ENCODE measurements at places on chromosomes 3 and 15. TPM values are rescaled to one million over a fixed set of nuclear protein-coding genes. Genes with fewer than 3 reads are reported as not detected.

- H3K4me3 ChIP-seq, result no peak overlapping the region
- H3K27ac ChIP-seq, result peak overlapping the region; percentile 19
- no peak for DNase-seq
- H3K27me3 ChIP-seq, result no peaks in the 10 kb centered on the region
- H3K4me1 ChIP-seq, result peaks cover 28% of the 10 kb centered on the region
Measured at GRCh38 chr3:4829031-4829394, 150.2 kb upstream of the BHLHE40 start.

GRCh38 chr15:36407647-36408046 lies 171.8 kb upstream of the CDIN1 start:
- no peaks in the 10 kb centered on the region for H3K36me3 ChIP-seq
- DNase-seq, result no peak
- H3K27ac ChIP-seq, result no peak overlapping the region
- no peaks in the 10 kb centered on the region for H3K27me3 ChIP-seq
- no peaks in the 10 kb centered on the region for H3K4me1 ChIP-seq
- H3K4me3 ChIP-seq, result no peak overlapping the region

DNA sequence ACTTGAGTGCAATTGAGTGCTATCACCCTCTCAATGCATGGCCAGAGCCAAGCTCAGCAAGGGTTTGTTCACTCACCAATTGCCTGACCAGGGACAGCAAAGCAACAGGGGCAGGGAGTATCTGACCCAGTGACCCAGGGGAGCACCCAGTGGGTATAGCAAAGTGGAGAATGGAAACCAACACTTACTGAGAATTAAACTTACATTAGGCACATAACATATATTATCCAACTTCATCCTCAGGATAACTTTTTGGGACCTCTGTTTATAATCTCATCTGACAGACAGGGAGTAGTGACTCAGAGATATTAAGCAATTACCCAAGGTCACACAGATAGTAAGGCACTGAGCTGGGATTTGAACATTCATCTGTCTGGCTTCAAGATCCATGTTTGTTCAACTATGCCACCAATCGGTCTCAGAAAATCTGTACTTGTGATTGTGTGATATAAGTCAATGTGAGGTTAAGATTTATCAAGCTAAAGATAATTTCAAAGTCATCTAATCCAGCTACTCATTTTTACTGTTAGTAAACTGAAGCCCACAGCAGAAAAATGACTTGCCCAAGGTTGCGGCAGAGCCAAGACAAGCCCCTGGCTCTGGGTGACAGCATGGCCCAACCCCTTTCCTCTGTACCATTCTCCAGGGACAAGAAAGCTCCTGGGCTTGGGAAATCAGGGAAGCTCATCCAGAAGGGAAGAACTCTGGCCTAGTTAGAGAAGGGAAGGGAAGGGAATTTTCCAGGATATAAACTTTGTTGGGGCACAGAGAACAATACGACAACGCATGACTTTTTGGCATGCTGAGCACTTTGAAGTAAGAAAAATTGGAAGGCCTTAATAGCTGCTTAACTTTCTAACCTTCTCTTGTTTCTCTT lies 138.0 kb upstream of the SMAD3 start:
- H3K36me3 ChIP-seq, result no peaks in the 10 kb centered on the region
- H3K27me3 ChIP-seq, result no peaks in the 10 kb centered on the region
- DNase-seq, result no peak
- peaks cover 5% of the 10 kb centered on the region for H3K4me1 ChIP-seq
- H3K27ac ChIP-seq, result no peak overlapping the region

TMEM45A gene
- total RNA-seq, result 4.0 TPM

DNA sequence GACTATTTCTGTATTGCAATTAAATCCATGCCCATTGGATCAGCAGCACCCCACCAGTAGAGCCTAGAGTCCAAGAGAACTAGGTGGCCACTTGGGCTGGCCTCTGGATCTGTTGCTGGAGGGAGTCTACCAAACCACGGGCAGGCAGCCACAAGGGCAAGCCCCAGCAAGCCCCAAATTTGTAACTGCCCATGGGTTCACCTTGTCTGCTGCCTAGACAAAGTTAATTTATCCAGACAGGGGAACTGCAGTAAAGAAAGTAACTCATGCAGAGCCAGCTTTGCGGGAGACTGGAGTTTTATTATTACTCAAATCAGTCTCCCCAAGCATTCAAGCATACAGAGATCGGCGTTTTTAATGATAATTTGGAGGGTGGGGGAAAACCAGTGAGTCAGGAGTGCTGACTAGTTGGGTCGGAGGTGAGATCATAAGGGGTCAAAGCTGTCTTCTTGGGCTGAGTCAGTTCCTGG lies 74.0 kb upstream of the TERB2 start:
- no peaks in the 10 kb centered on the region for H3K36me3 ChIP-seq
- no peak overlapping the region for H3K4me3 ChIP-seq

IL5RA gene
- 0.15 TPM for total RNA-seq

FANCD2OS gene
- total RNA-seq, result not detected

- H3K4me3 ChIP-seq, result no peak overlapping the region
- H3K27ac ChIP-seq, result no peak overlapping the region
- no peaks in the 10 kb centered on the region for H3K36me3 ChIP-seq
- H3K27me3 ChIP-seq, result no peaks in the 10 kb centered on the region
- H3K4me1 ChIP-seq, result no peaks in the 10 kb centered on the region
- DNase-seq, result no peak
Measured at GRCh38 chr3:73685061-73685460, 60.3 kb upstream of the PDZRN3 start.

SETD2 gene
- 48.6 TPM for total RNA-seq

DNA sequence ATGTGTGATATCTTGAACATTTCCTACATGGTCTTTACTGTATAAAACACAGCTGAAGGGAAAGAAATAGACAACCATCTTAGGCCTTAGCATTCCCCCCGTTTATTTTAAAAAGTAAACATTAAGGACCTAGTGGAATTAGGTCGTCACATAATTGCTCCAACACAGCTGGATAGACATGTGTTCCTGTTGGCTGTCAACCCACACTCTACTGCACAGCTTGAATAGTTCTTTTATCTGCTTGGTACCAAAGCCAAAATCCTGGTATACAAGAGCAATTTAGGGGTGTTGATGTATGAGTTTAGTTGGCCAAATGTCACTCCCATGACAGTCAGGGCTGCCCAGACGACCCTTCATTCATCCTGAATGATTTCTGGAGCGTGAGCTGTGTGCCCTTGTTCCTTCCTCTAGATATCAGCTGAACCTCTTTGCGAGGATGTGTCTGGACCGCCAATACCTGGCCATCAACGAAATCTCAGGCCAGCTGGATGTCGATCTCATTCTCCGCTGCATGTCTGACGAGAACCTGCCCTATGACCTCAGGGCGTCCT lies 179.7 kb downstream of the ITPR1 start:
- no peaks in the 10 kb centered on the region for H3K27me3 ChIP-seq
- H3K27ac ChIP-seq, result no peak overlapping the region
- H3K4me3 ChIP-seq, result no peak overlapping the region
- H3K4me1 ChIP-seq, result no peaks in the 10 kb centered on the region

DNA sequence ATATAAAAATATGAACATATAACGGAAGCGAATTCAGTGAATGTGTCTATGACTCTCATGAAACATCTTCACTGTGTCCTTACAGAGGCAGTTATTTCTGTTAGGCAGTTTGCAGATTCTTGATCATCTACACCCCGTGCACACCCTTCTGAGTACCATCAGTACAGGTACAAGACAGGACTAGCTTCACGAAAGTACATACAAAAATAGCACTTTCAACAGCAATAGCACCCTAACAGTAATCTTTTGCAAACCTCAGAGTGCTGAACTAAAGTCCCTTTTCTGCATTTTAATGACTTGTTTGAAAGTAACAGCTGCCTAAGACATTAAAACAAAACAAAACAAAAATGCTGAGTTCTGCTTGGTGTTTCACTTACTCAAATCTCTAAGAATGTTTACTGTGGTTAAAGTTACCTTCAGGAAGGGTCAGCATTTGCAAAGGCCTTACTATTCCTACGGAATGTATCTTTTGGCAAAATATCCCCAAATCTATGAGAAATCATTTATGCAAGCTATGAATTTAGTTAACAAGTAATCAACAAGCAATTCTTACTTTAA lies 104.1 kb downstream of the CNTN3 start:
- no peak for DNase-seq
- no peaks in the 10 kb centered on the region for H3K4me1 ChIP-seq
- no peak overlapping the region for H3K27ac ChIP-seq
- H3K27me3 ChIP-seq, result no peaks in the 10 kb centered on the region
- no peak overlapping the region for H3K4me3 ChIP-seq

Data from colonic mucosa (tissue), 4 donors.